ENCODE measurements at places on chromosomes 4 and X.
A peak's percentile ranks its signal among the peaks of the same experiment; 100 is the strongest.

- DNase-seq = no peak
Measured at GRCh38 chrX:110346681-110347080, 12.0 kb upstream of the RTL9 start.

DNA sequence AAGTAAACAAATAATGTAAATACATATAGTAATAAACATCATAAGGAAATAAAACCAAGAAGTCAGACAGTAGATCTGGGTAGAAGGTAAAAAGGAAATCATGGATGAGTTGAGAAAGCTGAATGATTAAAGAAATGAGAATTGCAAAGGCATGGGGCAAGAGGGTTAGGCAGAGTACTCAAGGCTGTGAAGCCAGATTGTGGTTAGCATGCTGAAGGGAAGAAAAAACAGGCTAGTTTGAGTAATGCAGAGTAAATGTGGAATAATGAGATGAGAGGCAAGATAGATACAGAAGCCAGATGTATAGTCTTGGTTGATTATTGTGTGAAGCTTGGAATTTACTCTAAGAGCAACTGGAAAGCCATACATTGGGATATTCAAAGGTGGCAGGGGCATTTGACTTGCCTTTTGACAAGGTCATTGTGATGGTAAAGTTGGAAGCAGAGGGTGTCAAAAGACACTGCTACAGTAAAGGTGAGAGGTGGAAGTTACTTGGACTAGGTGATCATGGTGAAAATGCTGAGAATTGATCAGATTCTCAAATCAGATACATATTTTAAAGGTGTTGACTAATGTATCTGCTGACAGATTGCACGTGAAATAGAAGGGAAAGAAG lies 307.0 kb downstream of the FSTL5 start:
- no peak for DNase-seq

DNA sequence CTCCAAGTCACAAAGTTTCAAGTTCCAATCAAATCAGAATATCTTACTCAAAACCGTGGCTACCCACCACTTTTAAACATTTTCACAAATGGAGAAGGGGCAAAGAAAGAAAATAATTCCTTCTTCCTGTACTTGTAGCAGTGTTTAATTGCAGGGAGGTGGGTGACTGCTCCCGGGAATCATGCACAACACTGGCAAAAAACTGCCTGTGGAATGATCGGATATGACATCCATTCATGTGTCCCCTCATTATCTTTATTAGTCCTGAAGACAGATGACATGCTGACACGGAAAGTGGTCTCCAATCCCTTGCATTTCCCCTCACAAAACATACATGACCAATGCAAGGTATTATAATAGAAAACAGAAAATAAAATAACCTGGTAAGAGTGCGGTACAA lies 2.0 kb downstream of the TSPAN5 start:
- no peak for DNase-seq

DNA sequence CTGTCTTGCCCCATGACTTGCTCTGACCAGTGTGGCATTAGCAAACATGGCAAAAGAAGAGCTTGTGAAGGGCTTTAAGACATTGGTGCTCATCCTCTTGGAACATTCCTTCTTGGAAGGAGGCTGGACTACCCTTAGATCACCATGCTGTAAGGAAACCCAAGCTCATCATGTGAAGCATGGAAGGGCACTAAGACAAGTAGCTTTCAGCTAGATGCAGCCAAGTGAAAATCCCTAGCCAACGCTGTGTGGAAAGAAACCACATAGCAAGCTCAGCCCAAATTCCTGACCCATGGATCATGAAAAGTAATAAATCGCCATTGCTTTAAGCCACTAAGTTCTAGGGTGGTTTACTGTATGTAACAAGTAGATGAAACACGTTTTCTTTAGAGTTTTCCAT lies 12.4 kb upstream of the PACRGL start:
- DNase-seq = peak; percentile 64

GRCh38 chr4:6179362-6179761 lies 21.0 kb downstream of the JAKMIP1 start:
- DNase-seq = no peak

All from Caki2 (cell line).